ENCODE measurements at places on chromosomes 5 and 9. TPM values are rescaled to one million over a fixed set of nuclear protein-coding genes. Genes with fewer than 3 reads are reported as not detected.
A peak's percentile ranks its signal among the peaks of the same experiment; 100 is the strongest.

DNA sequence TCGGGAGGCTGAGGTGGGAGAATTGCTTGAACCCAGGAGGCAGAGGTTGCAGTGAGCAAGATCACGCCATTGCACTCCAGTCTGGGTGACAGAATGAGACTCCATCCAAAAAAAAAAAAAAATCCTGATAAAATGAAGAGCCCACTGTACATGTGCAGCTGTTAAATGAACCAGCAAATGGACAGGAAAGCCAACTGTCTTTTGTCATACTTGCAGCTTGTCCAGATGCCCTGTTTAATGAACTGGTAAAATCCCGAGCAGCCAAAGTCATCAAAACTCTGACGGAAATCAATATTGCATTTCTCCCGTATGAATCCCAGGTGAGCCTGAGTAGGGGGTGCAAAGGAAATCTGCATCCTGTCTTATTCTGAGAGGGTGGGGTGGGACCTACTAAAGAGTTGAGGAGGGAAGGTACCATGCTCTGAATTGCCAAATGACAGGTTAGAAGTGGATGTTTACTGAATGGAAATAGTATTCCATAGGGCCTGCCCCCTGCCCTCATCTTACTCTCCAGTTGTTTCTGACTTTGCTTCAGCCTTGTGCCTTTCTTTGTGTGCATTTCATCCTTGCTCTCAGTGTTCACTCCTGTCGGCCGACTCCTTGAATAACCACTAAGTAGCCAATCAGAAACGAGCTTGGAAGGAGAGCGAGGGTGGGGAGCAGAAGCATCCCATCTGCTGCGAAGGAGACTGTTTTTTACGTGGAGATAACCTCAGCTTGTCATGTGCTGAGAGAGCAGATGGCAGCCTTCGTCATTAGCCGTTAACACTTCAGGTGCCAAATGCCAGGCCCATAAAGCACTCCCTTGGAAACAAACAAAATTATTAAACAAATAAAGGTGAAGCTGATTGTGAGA, 45.7 kb upstream of the CFAP157 start:
- no peak overlapping the region for H3K27ac ChIP-seq
- peaks cover 12% of the 10 kb centered on the region for H3K4me1 ChIP-seq
- H3K36me3 ChIP-seq = peaks cover 6% of the 10 kb centered on the region
- peak; percentile 43 for DNase-seq

DNA sequence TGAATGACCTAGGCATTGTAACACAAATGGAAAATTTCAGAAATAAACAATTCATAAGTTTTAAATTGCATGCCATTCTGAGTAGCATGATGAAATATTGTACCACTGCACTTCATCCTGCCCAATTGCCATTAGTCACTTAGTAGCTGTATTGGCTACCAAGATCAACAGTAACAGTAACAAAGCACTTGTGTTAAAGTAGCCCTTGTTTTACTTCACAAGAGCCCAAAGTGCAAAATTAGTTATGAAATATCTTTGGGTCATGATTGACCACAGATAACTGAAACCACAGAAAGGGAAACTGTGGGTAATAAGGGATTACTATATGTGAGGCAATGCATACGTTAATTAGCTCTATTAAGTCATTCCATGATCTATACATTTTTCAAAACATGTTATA, 33.3 kb upstream of the RORB start:
- no peak overlapping the region for H3K4me3 ChIP-seq
- no peaks in the 10 kb centered on the region for H3K36me3 ChIP-seq
- no peak for DNase-seq
- H3K27ac ChIP-seq = no peak overlapping the region
- no peaks in the 10 kb centered on the region for H3K27me3 ChIP-seq

DNA sequence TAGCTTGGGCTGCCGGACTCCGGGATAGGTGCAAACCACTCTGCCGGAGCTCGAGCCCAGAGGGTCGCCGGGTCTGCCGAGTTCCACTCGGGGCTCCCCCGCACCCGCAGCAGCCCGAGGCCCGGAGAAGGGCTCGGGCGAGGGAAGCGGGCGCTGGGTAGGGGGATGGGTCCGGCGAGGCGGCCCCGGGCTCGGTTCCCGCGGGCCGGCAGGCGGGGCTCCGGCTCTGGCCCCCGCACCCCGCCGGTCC, 507 bp downstream of the RICTOR start:
- peak overlapping the region; percentile 100 for H3K27ac ChIP-seq
- H3K4me3 ChIP-seq = peak overlapping the region; percentile 98
- H3K36me3 ChIP-seq = no peaks in the 10 kb centered on the region
- DNase-seq = no peak

- peaks cover 16% of the 10 kb centered on the region for H3K4me1 ChIP-seq
- H3K27me3 ChIP-seq = no peaks in the 10 kb centered on the region
- no peak overlapping the region for H3K27ac ChIP-seq
- DNase-seq = peak; percentile 89
- H3K36me3 ChIP-seq = no peaks in the 10 kb centered on the region
Observed at GRCh38 chr9:37943345-37944265, 39.7 kb upstream of the SLC25A51 start.

- no peak overlapping the region for H3K27ac ChIP-seq
- H3K27me3 ChIP-seq = no peaks in the 10 kb centered on the region
- H3K4me1 ChIP-seq = no peaks in the 10 kb centered on the region
- DNase-seq = no peak
Observed at GRCh38 chr5:165735388-165735787, 2230.0 kb downstream of the MAT2B start.

- H3K4me3 ChIP-seq = no peak overlapping the region
- H3K27ac ChIP-seq = peak overlapping the region; percentile 97
- H3K4me1 ChIP-seq = peaks cover 32% of the 10 kb centered on the region
- no peaks in the 10 kb centered on the region for H3K27me3 ChIP-seq
- no peaks in the 10 kb centered on the region for H3K36me3 ChIP-seq
Observed at GRCh38 chr5:81852291-81853029, 101.6 kb upstream of the SSBP2 start.

- H3K4me3 ChIP-seq = no peak overlapping the region
- DNase-seq = no peak
- no peaks in the 10 kb centered on the region for H3K27me3 ChIP-seq
- H3K27ac ChIP-seq = no peak overlapping the region
Observed at GRCh38 chr9:91391412-91391811, 29.7 kb upstream of the AUH start.

- no peak overlapping the region for H3K27ac ChIP-seq
- no peaks in the 10 kb centered on the region for H3K27me3 ChIP-seq
- peaks cover 2% of the 10 kb centered on the region for H3K36me3 ChIP-seq
- H3K4me1 ChIP-seq = peaks cover 3% of the 10 kb centered on the region
Observed at GRCh38 chr5:59036274-59036961, 453.5 kb downstream of the RAB3C start.

DNA sequence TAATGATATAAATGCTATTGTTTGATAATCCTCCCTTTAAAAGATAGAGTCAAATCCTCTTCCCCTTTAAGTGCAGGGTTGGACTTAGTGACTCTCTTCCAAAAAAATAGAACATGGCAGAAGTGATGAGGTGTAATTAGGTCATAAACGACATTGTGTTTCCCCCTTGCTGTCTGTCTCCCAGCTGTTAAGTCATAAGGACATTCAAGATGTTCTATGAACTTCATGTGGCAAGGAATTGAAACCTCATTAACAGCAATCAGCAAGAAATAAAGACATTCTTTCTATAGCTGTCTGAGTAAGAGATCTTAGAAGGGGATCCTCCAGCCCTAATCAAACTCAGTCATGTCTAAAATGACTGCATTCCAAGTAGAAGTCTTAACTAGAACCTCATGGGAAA, 3.3 kb upstream of the SLC25A46 start:
- H3K27me3 ChIP-seq = no peaks in the 10 kb centered on the region
- peak; percentile 67 for DNase-seq
- no peak overlapping the region for H3K4me3 ChIP-seq
- H3K4me1 ChIP-seq = peaks cover 6% of the 10 kb centered on the region
- H3K27ac ChIP-seq = no peak overlapping the region

The VCAN gene
- polyA plus RNA-seq = 123 TPM

The SLC34A3 gene
- polyA plus RNA-seq = 0.12 TPM

The ALDH1A1 gene
- 31.9 TPM for polyA plus RNA-seq

Data from lung (tissue), 17 donors.